Left ventricle myocardium inferior (tissue), 1 donor: ENCODE measurements at places on chromosomes 13 and 19.

GRCh38 chr13:64075543-64076271, 2660.1 kb upstream of the PCDH20 start:
- no peak overlapping the region for H3K27ac ChIP-seq
- H3K27me3 ChIP-seq = no peaks in the 10 kb centered on the region
- H3K4me1 ChIP-seq = no peaks in the 10 kb centered on the region
- DNase-seq = no peak
- H3K36me3 ChIP-seq = no peaks in the 10 kb centered on the region
- H3K4me3 ChIP-seq = no peak overlapping the region

DNA sequence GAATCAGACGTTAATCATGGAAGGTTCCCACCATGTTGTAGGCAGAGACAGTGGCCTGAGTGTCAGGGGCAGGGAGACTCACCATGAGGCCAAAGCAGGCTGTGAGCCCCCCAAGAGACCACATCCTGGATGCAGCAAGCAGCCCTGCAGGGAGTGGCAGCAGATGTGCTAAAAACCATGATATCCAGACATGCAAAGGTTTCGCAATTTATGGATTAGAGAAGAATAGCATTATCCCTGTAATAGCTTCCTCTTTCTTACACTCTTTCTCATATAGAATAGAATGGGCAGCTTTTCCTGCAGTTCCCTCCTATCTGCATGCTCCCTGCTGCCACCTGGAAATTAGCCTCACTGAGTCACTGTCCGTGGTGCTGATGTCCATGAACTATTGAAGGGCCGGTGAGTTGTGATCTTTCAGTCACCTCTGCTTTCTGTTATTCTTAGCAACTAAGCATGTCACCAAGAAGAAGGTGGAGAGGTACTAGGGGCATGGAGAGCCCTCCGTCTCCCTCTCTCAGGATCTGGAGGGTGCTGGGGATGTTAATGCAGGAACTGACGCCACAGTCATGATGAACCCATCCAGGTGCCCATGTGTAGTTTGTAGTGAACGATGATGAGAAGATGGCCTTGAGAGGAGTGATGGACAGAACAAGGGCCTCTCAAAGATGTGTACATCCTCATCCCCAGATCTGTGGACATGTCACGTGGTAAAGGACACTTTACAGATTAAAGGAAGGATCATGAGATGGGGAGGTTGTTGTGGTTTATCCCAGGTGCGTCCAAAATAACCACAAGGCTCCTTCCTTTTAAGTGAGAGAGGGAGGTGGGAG, 9.9 kb downstream of the CEACAM4 start:
- H3K4me1 ChIP-seq = no peaks in the 10 kb centered on the region
- no peak overlapping the region for H3K27ac ChIP-seq
- peaks cover 79% of the 10 kb centered on the region for H3K27me3 ChIP-seq
- no peaks in the 10 kb centered on the region for H3K36me3 ChIP-seq
- H3K4me3 ChIP-seq = no peak overlapping the region
- no peak for DNase-seq

GRCh38 chr13:80481588-80481987, 140.7 kb upstream of the SPRY2 start:
- peaks cover 28% of the 10 kb centered on the region for H3K4me1 ChIP-seq
- H3K27ac ChIP-seq = no peak overlapping the region
- no peaks in the 10 kb centered on the region for H3K36me3 ChIP-seq
- no peak overlapping the region for H3K4me3 ChIP-seq
- H3K27me3 ChIP-seq = no peaks in the 10 kb centered on the region

- no peak for DNase-seq
- H3K4me1 ChIP-seq = peaks cover 54% of the 10 kb centered on the region
- H3K36me3 ChIP-seq = no peaks in the 10 kb centered on the region
- H3K27me3 ChIP-seq = no peaks in the 10 kb centered on the region
- H3K4me3 ChIP-seq = no peak overlapping the region
These were observed 58.1 kb downstream of the INSR start for GRCh38 chr19:7236153-7236552.

DNA sequence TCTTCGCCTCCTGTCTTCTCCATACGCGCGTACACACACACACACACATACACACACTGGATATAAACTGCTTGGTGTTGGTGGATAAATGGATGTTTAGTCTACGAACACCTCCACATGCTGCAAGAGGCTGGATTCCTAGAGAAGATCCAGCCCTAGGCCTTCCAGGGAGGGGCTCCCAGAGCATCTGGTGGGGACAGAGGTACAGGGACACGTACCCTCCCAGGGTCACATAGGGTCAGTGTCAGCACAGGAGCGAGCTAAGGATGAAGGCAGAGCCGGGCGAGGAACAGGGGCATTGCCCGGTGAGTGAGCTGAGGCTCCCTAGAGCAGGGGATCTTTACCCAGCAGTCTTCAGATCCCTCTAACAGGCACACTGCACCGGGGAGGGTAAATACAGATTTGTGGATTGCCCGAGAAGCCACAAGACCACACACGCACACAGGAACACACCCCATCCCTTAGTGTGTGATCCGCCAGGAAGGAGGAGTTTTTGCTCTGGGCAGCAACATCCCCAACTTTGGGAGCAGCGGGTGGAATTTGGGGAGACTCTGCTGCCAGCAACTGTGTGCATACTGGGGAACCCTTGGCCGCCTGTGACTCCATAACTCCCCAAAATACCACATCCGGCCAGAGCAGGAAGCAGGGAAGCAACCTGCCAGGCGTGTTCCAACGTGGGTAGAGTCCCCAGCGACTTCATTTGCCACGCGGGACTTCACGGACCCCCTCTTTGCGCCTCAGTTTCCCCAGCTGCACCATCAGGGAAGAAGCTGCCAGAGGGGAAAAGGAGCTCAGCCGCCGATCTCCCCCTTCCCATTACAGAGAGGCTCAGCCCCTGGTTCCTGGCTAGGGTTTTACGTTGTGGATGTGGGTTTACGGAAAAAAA, 5.8 kb upstream of the TLE2 start:
- H3K27me3 ChIP-seq = no peaks in the 10 kb centered on the region
- peak overlapping the region; percentile 96 for H3K27ac ChIP-seq
- H3K4me3 ChIP-seq = peak overlapping the region; percentile 72
- no peak for DNase-seq
- peaks cover 28% of the 10 kb centered on the region for H3K4me1 ChIP-seq

- no peak for DNase-seq
- no peaks in the 10 kb centered on the region for H3K36me3 ChIP-seq
- peaks cover 79% of the 10 kb centered on the region for H3K27me3 ChIP-seq
- H3K4me3 ChIP-seq = no peak overlapping the region
- H3K27ac ChIP-seq = no peak overlapping the region
These were observed 19.6 kb upstream of the SIGLEC6 start for GRCh38 chr19:51550848-51551672.

- no peak overlapping the region for H3K4me3 ChIP-seq
- DNase-seq = no peak
- H3K36me3 ChIP-seq = peaks cover 29% of the 10 kb centered on the region
- H3K27ac ChIP-seq = no peak overlapping the region
These were observed 37.9 kb downstream of the NAXD start for GRCh38 chr13:110653271-110653670.

DNA sequence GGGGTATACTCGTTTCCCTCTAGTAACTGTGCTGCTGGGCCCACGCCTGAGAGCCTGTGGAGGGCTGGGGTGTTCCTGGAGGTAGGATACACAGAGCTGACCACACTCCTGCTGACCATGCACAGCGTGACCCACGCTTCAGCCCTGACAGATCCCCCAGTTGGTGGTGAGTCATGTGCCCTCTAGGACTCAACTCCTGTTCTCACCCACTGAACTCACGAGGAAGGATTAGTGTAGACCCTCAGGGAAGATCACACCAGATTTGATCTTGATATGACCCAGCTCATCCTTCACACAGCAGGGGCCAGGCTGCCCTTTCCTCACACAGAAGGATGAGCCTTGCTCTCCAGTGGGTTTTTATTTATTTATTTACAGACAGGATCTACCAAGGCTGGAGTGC, 13.3 kb upstream of the ACP7 start:
- DNase-seq = no peak
- H3K27ac ChIP-seq = no peak overlapping the region
- no peak overlapping the region for H3K4me3 ChIP-seq
- peaks cover 70% of the 10 kb centered on the region for H3K27me3 ChIP-seq
- no peaks in the 10 kb centered on the region for H3K4me1 ChIP-seq
